ENCODE measurements at places on chromosomes 7 and 10.

- no peak for DNase-seq
Measured at GRCh38 chr10:43524434-43525247, 49.8 kb downstream of the ZNF239 start.

- no peak for DNase-seq
Measured at GRCh38 chr7:142437741-142438140, 179.9 kb upstream of the PRSS58 start.

- DNase-seq = no peak
Measured at GRCh38 chr7:39631736-39632308, 8.4 kb downstream of the RALA start.

GRCh38 chr10:21355591-21356011 is 169.9 kb downstream of the SKIDA1 start:
- no peak for DNase-seq

DNA sequence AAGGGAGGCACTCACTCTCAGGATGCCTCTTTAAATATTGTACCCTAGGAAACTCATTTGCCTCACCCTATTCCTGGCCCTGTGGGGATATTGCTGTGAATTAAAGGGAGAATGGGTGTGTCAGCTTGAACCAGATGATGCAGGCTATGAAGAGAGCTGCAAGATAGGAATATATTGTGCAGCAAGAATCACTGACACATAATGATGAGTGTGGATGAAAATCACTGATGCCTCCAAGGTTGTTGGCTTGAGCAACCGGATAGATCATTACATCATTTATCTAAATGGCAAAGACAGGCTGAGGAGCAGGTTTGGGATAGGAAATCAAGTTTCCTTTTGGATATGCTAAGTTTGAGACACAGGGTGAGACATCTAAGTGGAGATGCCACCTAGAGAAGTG is 6.2 kb downstream of the SLC26A4 start:
- no peak for DNase-seq

- DNase-seq = peak; percentile 73
Measured at GRCh38 chr10:323651-324293, 188.5 kb downstream of the ZMYND11 start.

DNA sequence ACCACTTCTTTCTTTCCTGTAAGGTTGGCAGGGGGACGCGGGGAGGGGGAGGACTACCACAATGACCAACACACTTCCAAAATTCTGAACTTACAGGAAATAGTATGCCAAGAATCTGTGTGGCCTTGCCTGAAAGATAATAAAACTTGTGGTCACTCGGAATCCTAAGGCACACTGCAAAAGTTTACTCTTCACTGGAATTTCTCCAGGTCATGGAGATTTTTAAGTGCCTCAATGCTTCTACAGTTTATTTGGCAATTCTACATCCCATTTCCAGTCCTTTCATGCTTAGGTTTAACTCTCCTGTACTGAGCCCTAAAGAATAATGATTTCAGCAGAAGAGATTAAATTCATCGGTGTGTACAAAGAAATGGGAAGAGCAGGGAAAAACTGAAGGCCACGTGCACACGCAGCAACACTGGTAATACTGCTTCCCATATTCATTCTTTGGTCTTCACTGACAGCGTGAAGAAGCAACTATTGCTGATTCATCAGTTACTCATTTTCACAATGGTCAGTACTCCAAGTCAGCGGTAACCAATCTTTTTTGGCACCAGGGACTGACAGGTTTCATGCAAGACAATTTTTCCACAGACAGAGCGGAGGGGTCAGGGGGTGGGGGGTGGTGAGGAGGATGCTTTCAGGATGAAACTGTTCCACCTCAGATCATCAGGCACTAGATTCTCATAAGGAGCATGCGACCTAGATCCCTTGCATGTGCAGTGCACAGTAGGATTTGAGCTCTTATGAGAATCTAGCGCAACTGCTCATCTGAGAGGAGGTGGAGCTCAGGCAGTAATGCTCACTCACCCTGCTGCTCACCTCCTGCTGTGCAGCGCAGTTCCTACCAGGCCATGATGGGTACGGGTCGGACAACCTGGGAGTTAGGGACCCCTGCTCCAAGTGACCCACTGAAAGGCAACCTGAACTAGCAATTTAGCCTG is 9.8 kb downstream of the LARP4B start:
- DNase-seq = no peak

DNA sequence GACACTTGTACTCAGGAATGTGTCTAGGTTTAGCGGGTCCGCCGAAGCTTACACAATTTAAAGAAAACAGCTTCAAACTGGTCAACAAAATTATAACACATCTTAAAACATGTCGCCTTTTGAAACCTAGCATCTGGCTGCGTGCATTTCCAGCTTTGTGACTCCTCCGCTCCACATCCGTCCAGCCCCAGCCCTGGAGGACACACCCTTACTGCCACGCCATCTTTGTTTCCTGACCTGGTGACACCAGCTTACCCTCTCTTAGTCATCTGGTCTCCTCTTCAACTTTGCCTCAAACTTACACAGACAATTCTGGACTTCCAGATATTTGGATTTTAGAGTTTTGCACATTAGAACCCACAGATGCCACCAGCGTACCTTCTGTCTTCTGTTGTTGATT is 198.7 kb upstream of the VSTM2A start:
- no peak for DNase-seq

DNA sequence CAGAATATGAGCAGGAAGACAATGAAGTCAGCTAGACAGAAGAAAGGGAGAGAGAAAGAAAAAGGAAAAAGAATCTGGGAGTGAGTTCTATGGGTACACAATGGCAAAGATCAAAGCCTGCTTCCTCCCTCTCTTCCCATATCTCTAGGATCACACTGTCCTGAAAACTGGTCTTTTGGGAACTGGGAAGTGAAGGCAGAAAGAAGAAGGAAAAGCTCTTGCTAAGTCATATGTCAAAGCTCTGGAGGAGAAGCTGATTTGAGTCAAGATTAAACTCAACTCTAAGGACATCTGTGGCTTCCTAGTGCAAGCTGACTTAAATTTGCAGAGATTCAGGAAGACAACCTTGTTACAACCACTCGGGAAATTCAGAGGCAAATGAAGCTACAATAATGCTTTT is 147.5 kb downstream of the DOCK4 start:
- DNase-seq = no peak

DNA sequence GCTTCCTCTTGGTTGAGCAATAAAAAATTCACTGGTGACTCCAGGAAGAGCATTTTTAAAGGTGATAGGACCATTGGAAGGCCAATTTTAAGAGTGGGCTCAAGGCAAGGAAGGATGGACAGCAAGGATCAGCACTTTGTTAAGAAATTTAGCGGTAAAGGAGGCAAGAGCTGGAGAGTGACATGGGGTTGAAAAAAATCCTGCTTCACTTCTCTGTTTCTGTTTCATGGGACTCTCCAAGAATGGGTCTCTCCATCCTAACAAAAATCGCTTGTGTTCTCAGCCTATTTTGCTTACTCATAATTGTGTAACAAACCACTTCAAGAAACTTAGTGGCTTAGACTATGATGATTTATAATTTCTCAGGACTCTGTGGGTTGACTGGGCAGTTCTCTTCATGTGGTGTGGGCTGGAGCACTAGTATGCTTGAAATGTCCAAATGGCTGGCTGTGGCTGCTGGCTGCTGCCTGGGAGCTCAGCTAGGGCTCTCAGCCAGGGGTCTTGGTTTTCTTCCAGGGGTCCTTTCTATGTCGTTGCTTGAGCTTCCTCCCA is 59.8 kb upstream of the ZNRF2 start:
- DNase-seq = no peak

- DNase-seq = no peak
Measured at GRCh38 chr10:104033401-104033930, 52.2 kb downstream of the COL17A1 start.

GRCh38 chr7:69204943-69205342 is 393.3 kb upstream of the AUTS2 start:
- no peak for DNase-seq

GRCh38 chr10:72588266-72588665 is 37.6 kb downstream of the MICU1 start:
- DNase-seq = no peak

GRCh38 chr7:6705959-6706665 is 635 bp downstream of the ZNF12 start:
- peak; percentile 47 for DNase-seq

GRCh38 chr10:116237970-116238369 is 35.0 kb downstream of the GFRA1 start:
- no peak for DNase-seq

DNA sequence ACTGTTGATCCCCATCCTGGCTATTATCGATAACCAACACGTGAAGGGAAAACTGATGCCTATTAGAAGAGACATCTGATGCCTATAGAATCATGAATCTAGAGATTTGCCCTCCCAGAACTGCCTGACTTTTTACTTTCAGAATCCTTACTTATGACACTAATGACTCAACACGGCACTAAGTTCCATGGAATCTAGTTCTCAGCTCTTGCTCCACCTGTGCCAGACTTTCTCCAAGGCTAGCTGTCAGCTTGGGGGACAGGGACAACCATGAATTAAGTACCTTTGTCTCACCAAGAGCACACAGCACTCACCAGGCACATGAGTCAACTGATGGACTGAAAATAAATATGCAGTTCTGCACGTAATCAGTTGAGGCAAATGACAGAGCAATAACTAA is 184.2 kb downstream of the FRMD4A start:
- DNase-seq = no peak

- DNase-seq = no peak
Measured at GRCh38 chr10:70284542-70285475, 1.0 kb upstream of the NPFFR1 start.

- no peak for DNase-seq
Measured at GRCh38 chr10:87503401-87503800, 1.3 kb upstream of the MINPP1 start.

DNA sequence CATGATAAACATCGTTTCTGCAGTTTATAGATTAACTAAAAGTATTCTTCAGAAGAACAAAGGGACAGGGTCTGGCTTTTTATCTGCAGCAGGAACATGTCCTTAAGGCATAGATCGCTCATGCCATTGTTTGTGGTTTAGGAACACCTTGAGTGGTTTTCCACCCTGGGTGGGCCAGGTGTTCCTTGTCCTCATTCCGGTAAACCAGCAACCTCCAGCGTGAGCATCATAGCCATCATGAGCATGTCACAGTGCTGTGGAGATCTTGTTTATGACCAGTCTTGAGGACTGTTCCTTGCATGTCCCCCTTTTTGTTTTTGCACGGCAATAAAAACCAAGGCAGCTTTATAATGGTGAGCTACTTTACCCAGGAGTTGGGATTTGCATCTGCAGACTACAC is 33.9 kb downstream of the STOX1 start:
- no peak for DNase-seq

GRCh38 chr10:32687546-32687945 is 241.6 kb downstream of the CCDC7 start:
- DNase-seq = no peak

GRCh38 chr7:22181663-22182062 is 175.3 kb downstream of the RAPGEF5 start:
- DNase-seq = no peak

GRCh38 chr7:98000356-98000755 is 10.4 kb upstream of the OCM2 start:
- no peak for DNase-seq

DNA sequence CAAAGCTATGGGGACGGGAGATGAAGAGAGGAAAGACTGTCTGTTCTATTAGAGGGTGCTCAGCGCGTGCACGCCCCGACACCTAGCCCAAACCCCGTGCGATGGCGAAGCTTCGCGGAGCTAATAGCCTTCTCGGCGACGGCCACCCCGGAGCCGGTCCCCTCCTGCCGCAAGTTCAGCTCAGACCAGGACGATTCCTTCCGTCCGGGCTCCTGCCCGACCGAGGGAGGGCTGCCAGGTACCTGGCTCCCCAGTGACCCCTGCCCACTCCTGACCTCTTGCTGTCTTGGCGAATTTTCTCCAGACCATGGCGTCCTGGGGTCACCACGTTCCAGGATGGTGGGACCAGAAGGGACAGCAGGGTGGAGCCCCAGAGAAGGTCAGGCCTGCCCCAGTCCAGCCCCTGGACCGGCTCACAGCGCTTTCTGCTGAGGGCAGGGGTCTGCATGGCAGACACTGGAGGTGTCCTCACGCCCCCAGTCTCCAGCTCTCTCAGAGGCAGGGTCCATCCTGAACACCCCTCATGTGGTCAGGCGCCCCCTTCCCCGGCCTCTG is 36.7 kb downstream of the UNCX start:
- no peak for DNase-seq

GRCh38 chr7:128827971-128828711 is 2.1 kb upstream of the FLNC start:
- DNase-seq = no peak

GRCh38 chr7:100655908-100656674 is at the start of gene ACTL6B:
ACTL6B (minus strand) TSS chr7:100656448; CDS start chr7:100656354, 94 bp downstream.
- peak; percentile 81 for DNase-seq

DNA sequence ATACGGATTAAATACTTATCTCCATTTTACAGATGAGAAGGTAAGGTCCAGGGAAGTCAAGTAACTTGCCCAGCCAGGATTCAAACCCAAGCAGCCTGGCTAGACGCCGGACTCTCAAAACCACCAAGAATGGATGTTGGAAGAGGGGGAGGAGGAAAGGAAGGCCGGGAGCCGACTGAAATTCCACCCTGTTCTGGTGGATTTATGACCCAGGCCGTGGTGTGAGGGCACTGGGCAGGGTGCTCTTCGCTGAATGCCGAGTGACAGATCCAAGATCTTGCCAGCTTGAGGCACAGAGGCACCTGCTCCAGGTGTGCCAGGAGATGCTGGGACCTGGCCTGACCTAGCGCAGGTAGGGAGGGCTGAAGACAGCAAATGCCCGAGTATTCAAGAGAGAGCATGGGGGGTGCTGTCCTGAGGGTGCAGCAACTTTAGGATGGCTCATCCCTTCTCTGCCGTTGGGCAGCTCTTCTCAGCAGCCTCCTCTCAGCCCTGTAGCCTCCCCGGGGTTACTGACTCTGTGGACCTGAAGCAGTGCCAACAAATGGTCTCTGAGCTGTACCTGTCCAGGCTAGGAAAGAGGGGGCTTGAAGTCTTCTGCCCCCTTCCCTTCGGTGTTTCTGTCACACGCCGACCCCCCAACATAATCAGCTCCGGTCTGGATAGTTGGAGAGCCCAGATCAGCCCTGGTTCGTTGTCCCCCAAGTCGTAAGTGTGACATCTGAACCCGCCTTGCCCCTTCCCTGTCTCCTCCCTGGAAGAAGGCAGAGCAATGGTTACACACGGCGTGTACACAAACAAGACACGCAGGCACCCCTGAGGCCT is 713 bp downstream of the LOXL4 start:
- DNase-seq = no peak

GRCh38 chr10:58201704-58202103 is 66.0 kb downstream of the IPMK start:
- no peak for DNase-seq

DNA sequence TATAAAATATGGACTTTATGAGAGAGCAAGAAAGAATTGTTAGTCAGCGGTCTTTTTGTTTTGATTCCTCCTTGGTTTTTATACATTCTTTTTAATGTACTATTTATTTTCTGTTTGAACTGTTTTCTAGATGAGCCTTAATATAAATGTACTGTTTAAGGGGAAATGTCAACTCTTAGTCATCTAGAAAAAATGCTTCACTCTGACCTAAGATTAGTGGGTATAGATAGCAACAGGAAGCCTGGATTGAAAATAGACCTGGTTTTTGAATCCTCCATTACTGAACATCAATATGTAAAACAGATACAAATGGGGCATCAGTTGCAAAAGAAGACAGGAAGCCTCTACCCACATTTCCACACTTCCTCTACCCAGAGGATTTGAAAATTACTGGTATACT is 87.8 kb downstream of the CHRM2 start:
- no peak for DNase-seq

GRCh38 chr10:132725202-132725601 is 60.7 kb downstream of the NKX6-2 start:
- DNase-seq = no peak

GRCh38 chr7:30172451-30172850 is 37.7 kb downstream of the MTURN start:
- no peak for DNase-seq

All from activated CD4-positive, alpha-beta T cell treated with anti-CD3 and anti-CD28 coated beads for 36 hours (primary cell).